SJCRH30 (cell line): ENCODE measurements at places on chromosomes 11 and 22. TPM values are rescaled to one million over a fixed set of nuclear protein-coding genes. Genes with fewer than 3 reads are reported as not detected.

GRCh38 chr11:132240374-132240773 is 870.0 kb downstream of the NTM start:
- no peak for DNase-seq
- no peaks in the 10 kb centered on the region for H3K4me1 ChIP-seq
- H3K27me3 ChIP-seq = no peaks in the 10 kb centered on the region
- no peak overlapping the region for H3K4me3 ChIP-seq
- H3K36me3 ChIP-seq = no peaks in the 10 kb centered on the region

GRCh38 chr11:70225681-70226177 is 22.6 kb downstream of the FADD start:
- H3K27me3 ChIP-seq = no peaks in the 10 kb centered on the region; the same call in 1 of the 2 replicates
- H3K27ac ChIP-seq = no peak overlapping the region
- no peaks in the 10 kb centered on the region for H3K4me1 ChIP-seq
- no peaks in the 10 kb centered on the region for H3K36me3 ChIP-seq
- H3K4me3 ChIP-seq = no peak overlapping the region
- peak; percentile 17 for DNase-seq

GRCh38 chr22:45671783-45672563 is at the start of gene ATXN10:
Gene ATXN10, plus strand, starts transcription at chr22:45671834. Its CDS starts 230 bp downstream, at chr22:45672064.
- peaks cover 4% of the 10 kb centered on the region; the same call in 1 of the 2 replicates for H3K4me1 ChIP-seq
- peak; percentile 78 for DNase-seq
- peaks cover 6% of the 10 kb centered on the region; the same call in 1 of the 2 replicates for H3K36me3 ChIP-seq
- no peaks in the 10 kb centered on the region for H3K27me3 ChIP-seq
- H3K27ac ChIP-seq = peak within 1 kb of the TSS; percentile 80

GRCh38 chr11:27305751-27306150 is 57.3 kb downstream of the CCDC34 start:
- no peak for DNase-seq
- no peaks in the 10 kb centered on the region for H3K27me3 ChIP-seq
- no peak overlapping the region for H3K27ac ChIP-seq
- H3K4me3 ChIP-seq = no peak overlapping the region
- no peaks in the 10 kb centered on the region for H3K4me1 ChIP-seq

GRCh38 chr11:67666303-67666645 is 8.1 kb downstream of the ALDH3B2 start:
- H3K27me3 ChIP-seq = no peaks in the 10 kb centered on the region
- H3K27ac ChIP-seq = no peak overlapping the region
- DNase-seq = no peak
- no peaks in the 10 kb centered on the region for H3K36me3 ChIP-seq
- no peak overlapping the region for H3K4me3 ChIP-seq

DNA sequence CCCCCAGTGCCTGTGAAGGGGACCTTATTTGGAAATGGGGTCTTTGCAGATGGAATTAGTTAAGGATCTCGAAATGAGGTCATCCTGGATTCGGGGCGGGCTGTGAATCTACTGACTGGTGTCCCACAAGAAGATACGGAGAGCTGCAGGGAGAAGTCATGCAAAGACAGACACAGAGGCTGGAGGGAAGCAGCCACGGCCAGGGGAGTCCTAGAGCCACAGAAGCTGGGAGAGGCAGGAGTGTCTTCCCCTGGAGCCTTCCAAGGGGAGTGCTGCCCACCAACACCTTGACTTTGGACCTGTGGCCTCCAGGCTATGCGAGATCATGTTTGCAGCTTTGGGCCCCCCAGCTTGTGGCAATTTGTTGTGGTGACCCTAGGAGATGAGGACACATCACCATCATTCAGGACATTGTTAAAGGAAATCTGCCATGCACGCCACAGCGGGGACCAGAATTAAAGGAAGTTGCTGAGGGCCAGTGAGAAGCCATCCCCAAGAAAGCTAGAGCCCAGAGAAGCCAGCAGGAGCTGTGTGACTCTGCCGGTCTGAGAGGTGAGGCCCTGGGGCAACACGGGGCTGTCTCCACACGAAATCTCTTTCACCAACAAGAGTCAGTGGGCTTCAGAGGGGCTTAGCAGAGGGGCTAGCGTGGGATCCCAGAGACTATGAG is 434.7 kb downstream of the BRD1 start:
- H3K4me3 ChIP-seq = no peak overlapping the region
- H3K27ac ChIP-seq = no peak overlapping the region
- peaks cover 56% of the 10 kb centered on the region for H3K27me3 ChIP-seq
- H3K36me3 ChIP-seq = no peaks in the 10 kb centered on the region
- no peak for DNase-seq

DNA sequence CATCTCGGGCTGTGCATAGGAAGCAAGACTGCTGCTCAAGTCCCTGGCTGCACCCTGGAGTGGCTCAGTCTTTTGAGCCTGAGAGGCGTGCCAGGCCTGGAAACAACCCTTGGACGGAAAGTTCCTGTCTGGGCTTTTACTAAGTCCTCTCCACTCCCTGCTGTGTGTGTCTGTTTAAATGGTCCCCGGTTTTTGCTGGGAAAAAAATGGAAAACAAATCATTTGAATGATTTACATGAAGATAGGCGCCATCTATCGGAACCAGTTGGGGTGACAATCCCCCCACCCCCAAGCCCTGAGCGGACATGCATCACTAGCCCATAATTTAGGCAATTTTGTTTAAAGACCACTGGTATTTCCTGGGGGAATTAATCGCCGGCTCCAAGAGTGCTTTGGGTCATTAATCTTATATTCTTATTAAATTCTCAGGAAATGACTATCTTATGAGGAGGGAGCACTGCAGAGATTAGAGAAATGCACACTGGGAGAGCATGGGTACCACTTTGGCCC is 2.7 kb upstream of the GAB2 start:
- H3K36me3 ChIP-seq = no peaks in the 10 kb centered on the region
- H3K4me3 ChIP-seq = no peak overlapping the region
- H3K27ac ChIP-seq = no peak overlapping the region
- DNase-seq = peak; percentile 67
- H3K27me3 ChIP-seq = no peaks in the 10 kb centered on the region
- 0 out of 2 replicates have a peak, but pooled peaks cover 4% of the 10 kb centered on the region for H3K4me1 ChIP-seq

- H3K36me3 ChIP-seq = no peaks in the 10 kb centered on the region
- H3K27me3 ChIP-seq = no peaks in the 10 kb centered on the region
- no peak overlapping the region for H3K27ac ChIP-seq
- H3K4me1 ChIP-seq = peaks cover 7% of the 10 kb centered on the region
Observed at GRCh38 chr11:69132301-69132670, 23.4 kb upstream of the SMIM38 start.

- no peak for DNase-seq
- H3K27me3 ChIP-seq = no peaks in the 10 kb centered on the region
- no peak overlapping the region for H3K27ac ChIP-seq
- H3K4me1 ChIP-seq = peaks cover 11% of the 10 kb centered on the region
Observed at GRCh38 chr22:19972652-19973550, 31.3 kb upstream of the TXNRD2 start.

DNA sequence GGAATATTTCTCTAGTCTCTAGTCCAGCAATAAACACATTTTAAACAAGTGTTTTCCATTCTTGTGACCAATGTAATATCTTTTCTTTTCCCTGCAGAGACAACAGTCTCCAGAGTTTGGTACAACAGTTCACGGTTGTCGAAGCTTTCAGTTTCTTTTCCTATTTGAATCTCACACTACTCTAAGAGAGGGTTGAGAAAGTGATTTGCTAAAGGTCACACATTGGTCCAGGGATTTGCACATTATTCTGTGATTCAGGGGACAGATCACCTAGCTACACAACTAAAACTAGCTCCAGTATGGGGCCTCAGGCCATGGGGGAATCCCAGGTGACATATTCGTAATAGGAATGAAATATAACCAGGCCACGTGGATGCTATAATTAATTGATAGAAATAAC is 132.5 kb downstream of the HIPK3 start:
- DNase-seq = no peak
- H3K27ac ChIP-seq = no peak overlapping the region
- H3K36me3 ChIP-seq = no peaks in the 10 kb centered on the region; the same call in 1 of the 2 replicates
- no peaks in the 10 kb centered on the region for H3K27me3 ChIP-seq
- H3K4me1 ChIP-seq = peaks cover 10% of the 10 kb centered on the region
- H3K4me3 ChIP-seq = no peak overlapping the region

Gene NTM
- total RNA-seq = not detected in 2 replicates
